ENCODE measurements at places on chromosomes 12 and 14.

DNA sequence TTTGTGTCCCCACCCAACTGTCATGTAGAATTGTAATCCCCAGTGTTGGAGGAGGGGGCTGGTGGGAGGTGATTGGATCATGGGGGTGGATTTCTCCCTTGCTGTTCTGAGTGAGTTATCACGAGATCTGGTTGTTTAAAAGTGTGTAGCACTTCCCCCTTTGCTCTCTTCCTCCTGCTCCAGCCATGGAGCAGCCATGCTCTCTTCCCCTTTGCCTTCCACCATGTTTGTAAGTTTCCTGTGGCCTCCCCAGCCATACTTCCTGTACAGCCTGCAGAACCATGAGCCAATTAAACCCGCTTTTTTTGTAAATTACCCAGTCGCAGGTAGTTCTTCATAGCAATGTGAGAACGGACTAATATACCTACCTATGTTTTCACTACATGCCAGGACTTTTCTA, 2.6 kb upstream of the POC1B start:
- DNase-seq, result no peak

- no peak for DNase-seq
Observed at GRCh38 chr12:115966376-115966775, 311.1 kb downstream of the MED13L start.

DNA sequence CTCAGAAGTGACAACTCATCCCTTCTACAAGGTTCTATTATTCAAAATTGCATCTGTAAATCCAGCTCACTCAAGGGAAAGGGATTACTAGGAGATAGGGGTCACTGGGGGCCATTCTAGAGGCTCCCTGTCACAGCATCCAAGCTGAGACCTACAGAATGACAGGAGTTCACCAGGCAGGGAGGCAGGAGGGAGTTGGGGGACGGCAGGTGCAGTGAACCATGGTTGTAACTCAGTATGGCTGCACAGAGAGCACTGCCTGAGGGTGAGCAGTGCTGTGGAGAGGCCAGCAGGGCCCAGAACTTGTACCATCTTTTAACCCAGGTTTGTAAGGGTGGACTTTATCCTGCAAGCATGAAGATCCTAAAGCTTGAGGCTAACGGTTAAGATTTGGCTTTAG, 37.9 kb upstream of the SINHCAF start:
- DNase-seq, result no peak

- no peak for DNase-seq
Observed at GRCh38 chr12:11875414-11875935, 195.3 kb upstream of the BCL2L14 start.

DNA sequence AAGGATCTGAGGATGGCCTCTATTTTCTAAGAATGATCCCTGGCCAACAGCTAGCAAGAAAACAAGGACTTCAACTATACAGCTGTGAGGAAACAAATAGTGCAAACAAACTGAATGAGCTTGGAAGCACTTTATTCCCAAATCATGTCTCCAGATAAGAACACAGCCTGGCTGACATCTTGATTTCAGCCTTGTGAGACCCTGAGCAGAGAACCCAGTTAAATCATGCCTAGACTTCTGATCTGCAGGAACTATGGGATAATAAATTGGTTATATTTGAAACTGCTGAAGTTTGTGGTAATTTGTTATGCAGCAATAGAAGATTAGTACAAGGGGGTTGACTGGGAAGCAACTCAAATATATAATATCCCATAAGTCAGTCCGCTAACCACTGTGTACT, 183.9 kb upstream of the BMP4 start:
- no peak for DNase-seq

DNA sequence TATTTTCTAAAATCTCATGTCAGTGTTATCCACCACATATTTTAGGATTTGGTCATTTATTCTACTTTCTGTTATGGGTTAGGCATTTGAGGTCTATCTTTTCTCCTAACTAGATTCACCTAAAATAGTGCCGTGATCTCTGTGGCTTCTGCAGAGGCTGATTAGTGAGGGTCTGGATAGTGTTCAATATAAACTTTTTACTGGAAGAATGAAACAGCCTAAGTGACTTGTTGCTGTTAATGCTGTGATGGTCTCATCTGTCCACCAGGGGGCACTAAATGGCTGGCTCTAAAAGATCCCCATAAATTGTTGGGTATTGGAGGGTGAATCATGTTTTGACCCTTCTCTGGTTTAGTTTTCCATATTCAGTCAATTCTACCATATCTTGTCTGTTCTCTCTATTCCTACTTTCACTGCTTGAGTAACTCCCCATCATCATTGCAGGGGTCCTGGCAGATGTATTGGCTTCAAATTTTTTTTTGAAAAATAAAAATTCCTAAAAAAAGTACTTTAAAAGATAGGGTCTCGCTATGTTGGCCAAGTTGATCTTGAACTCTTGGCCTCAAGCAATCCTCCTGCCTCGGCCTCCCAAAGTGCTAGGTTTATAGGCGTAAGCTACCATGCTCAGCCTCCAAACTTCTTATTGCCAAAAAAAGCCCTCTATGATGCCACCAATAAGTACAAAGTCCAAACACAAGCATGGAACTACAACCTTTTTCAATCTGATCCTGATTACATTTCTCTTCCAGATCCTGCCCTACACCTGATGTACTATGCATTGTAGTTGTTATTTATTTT, 6.9 kb downstream of the PABPN1 start:
- no peak for DNase-seq

GRCh38 chr14:75654127-75654732, 6.4 kb downstream of the ERG28 start:
- DNase-seq, result no peak

GRCh38 chr12:16063726-16064125, 152.6 kb downstream of the DERA start:
- no peak for DNase-seq

- DNase-seq, result peak; percentile 38
Observed at GRCh38 chr14:84403585-84403984, 1126.4 kb upstream of the FLRT2 start.

GRCh38 chr12:39037115-39037514, 131.7 kb upstream of the CPNE8 start:
- DNase-seq, result no peak

DNA sequence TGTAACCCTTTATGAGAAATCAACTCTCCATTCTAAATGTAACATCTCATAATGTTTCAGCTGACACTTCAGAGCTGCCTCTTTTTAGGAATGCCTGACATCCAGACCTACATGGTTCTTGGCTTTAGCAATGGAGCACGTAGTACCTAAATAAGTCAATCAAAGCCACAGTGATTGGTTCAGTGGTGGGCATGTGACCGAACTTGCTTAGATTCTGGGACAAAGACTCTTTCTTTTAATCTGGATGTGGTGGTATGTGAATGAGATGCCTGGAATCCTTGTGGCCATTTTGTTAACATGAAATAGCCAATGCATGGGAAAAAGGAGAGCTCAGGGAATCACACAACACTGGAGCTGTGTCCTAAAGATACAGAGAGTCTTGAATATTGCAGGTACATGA, 11.8 kb downstream of the GPR65 start:
- DNase-seq, result no peak

GRCh38 chr12:89661706-89662330, 46.8 kb downstream of the ATP2B1 start:
- no peak for DNase-seq

DNA sequence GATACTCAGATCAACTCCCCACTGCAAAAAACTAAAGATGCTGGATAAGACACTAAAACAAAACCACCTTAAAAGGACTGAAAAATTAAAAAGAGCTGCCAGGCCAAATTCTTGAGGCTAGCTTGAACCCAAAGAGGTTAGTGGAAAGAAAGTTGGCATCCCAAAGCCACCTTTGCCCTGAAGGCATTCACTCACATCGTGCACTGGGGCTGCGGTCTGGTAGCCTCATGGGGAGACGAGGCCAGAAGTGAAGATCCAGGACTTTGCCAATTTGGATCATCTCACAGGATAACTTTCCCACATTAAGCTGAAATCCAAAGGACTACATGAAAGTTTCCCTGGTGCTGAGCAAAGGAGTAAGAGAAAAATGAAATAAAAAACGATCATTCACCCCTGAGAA, 63.9 kb downstream of the EFCAB11 start:
- DNase-seq, result no peak

- DNase-seq, result no peak
Observed at GRCh38 chr12:75848431-75848925, 183.1 kb downstream of the PHLDA1 start.
